ENCODE measurements at places on chromosomes 12 and 14.

- DNase-seq, result no peak
These were observed 9.5 kb downstream of the TRMT61A start for GRCh38 chr14:103538291-103539055.

DNA sequence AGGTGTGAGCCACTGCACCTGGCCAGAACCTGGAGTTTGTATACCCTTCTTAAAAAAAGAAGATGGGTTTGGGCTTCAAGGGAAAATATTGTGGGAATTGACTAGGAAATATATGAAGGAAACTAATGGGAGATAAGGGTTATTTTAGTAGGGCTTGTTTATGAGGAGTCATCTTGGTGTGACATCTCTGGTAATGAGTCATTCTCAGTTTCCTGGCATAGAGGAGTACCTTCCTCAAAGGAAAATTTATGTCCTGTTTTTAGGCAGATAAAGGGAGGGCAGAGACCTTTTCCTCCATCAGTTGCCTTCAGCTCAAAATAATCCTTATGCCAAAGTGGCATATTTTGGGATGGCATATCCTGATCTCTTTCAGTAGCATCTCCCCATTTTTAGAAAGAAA lies 30.6 kb upstream of the NFKBIA start:
- peak; percentile 43 for DNase-seq

DNA sequence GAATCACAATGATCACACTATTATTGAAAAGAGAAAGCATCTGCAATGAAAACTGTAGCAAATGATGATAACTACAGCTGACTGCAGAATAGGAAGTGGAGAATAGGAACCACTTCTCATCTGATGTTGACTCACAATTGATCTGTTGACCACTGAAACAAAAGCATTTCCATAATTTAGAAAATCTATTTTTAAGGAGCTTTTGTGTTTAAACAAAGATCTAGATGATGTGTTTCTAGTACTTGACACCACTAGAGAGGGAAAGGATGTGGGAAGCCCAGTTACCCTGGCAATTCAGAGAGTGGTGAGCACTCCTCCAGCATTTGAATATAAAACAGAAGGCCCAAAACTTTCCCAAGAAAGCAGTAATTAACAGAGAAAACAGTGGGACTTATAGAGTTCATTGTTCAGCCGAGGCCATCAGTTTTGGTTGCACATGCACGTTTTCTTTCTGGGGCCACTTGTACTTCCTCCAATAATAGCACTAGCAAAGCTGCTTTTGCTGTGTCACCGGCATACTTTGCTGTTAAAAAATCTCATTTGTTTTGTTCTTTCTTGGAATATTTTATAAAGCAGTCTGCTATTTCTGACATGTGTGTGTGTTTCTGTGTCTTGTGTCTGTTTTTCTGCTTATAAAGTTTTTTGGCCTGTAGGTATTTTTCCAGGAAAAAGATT lies 76.1 kb upstream of the HECTD1 start:
- no peak for DNase-seq

DNA sequence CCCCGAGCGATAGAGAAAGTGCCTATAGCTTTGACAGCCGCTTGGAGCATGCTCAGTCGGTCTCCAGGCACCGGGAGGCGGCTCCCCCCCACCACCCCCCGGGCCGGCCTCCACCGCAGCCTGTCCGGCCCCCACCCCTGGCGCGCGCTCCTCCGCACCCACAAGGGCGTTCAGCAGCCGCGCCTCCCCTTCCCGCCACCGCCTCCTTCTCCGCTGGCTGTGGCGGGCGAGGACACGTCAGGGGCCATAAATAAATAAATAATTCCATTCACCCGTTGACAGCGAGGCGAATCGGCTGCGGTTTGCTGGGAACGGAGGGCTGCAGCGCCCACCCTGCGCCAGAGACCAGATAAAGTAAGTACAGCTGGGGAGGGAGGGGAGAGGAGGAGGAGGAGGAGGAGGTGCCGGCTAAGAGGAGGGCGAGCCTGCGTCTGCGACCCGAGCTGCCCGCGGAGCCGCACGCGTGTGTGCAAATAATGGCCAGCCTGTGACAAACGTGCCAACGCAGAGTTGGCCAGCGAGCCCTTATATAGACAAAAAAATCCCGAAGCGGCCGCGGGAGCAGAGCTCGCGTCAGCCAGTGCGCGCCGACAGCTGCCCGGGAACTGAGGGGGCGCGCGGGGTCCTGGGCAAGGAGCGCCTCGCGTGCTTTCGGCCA lies at the start of gene SLC16A7:
Gene SLC16A7 (plus strand): TSS at position 147 of the 658 bp plus-strand sequence. CDS start 108,773 bp downstream, outside the sequence.
- peak; percentile 91 for DNase-seq

DNA sequence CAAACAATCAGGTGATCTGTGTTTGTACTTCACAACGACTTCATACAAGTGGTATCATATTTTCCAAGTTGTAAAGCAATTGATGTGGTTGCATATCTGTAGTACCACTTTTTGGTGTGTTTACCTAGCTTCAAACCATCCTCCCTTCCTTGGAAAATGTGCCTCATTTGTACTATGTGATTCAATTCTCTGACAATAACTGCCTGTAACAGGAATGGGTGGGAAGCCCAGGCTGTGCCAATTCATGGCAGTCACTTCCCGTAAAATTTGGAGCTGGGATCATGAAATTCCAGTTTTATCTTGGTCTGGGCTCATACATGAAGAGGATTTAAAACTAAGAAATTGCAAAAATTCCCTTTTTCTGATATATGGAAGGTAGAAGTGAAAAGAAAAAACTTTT lies 250.1 kb downstream of the DIO2 start:
- DNase-seq, result no peak

Data from EL (cell line).